ENCODE measurements at places on chromosomes 3 and 15.

GRCh38 chr3:178170698-178171535 is 365.3 kb upstream of the KCNMB2 start:
- DNase-seq: no peak

GRCh38 chr3:196886144-196886543 is 18.4 kb downstream of the SENP5 start:
- no peak for DNase-seq

DNA sequence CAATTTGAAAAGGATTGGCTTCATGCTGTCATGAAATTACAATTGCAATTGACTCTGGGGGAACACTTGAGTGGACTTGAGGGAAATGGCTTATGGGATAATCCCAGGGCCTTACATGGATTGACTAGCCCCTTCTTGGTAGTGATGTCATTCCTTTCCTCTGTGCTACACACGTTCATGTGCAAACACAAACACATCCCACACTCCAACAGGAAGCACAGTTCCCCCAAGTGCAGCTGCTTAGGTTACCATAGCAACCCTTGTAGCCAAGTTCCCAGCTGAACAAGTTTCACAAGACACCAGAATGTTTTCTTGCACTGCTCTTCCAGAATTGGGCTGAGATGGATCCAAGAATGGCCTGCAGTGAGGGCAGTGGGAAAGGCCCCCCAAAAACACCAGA is 217.0 kb downstream of the ZNF621 start:
- DNase-seq: no peak

- no peak for DNase-seq
These were observed 5.9 kb downstream of the RPUSD3 start for GRCh38 chr3:9837701-9838582.

DNA sequence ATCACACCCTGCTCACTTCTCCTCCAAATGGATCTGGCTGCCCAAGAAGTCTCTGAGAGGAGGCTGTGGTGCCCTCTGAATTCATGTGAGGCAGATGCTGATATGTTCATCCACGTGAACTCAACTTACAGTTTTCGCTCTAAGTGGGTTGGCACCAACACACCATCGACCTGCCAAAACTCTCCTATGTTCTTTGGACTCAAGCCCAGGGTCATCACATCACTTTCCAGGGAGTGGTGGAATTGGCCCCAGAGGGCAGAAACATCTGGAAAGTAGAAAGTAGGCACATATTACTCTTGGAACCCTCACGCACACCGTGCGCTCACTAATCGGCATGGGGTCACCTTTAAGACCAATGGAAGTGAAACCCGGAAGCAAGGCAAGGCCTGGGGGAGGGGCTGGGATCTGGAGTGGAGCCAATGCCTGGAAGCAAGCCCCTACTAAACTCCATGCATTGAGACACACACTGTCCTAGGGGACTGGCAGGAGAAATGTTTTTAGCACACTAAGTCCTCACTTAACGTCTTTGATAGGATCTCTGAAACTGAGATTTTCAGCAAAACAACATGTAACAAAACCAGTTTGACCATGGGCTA is 41.4 kb downstream of the SSUH2 start:
- no peak for DNase-seq

- no peak for DNase-seq
These were observed 74.0 kb upstream of the TRPM1 start for GRCh38 chr15:31175484-31175883.

GRCh38 chr15:70559265-70560239 is 203.8 kb downstream of the UACA start:
- no peak for DNase-seq

GRCh38 chr15:67914537-67915460 is 75.0 kb upstream of the RNU6-1 start:
- peak; percentile 79 for DNase-seq

DNA sequence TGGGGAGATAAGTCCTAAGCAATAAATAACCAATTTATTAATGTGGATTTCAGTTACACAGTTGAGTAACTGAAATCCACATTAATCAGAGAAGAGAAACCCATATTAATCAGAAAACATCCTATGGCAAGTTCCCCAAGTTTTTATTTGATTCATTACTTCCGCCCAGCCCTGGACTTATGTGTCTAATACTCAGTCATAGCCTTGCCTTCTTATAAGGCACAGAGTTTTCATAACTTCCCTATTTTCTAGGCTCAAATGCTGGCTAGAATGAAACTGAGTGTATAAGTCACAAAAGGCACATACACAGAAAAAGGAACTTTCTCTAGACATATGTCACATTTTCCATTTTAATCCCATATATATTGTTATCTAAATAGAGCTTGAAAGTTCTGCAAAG is 28.8 kb downstream of the CD47 start:
- no peak for DNase-seq

- no peak for DNase-seq
These were observed 1.2 kb downstream of the KNL1 start for GRCh38 chr15:40595219-40595618.

DNA sequence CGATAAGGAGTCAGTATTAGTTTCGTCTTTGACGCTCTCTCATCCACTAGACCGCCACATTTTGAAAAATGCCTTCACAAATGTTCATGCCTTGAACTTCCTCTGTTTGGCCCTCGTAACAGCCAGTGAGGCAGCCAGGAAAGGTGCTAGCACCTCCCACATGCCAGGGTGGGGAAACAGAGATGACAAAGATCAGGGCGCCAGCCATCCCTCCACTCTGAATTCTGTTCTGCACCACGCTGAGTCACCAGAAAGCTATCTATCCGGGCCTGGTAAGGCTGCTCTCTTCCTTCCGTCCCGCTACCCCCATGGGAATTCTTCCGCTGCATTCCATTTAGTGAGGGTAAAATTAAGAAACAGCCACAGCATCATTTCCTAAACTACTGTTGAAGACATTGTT is 31.3 kb upstream of the BCL2L10 start:
- no peak for DNase-seq

DNA sequence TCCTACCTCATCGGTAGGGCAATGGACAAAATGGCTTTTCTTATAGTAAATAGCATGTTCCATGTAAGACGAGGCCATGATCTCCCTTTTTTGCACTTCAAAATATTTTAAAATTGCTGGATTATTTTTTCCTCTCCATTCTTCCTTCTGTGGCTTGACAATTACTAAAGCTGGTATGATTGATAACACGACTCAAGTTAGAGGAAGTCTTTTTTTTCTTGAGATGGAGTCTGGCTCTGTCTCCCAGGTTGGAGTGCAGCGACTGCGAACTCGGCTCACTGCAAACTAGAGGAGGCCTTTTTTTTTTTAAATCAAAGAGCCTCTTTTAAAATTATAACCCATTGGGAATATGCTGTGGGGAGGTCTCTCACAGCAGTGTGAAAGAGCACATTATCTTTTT is 124.5 kb upstream of the TBL1XR1 start:
- no peak for DNase-seq

GRCh38 chr3:12447075-12447474 is 37.2 kb upstream of the TSEN2 start:
- no peak for DNase-seq

Measured in HAP-1 (cell line).